ENCODE measurements at places on chromosomes 5 and 9.

DNA sequence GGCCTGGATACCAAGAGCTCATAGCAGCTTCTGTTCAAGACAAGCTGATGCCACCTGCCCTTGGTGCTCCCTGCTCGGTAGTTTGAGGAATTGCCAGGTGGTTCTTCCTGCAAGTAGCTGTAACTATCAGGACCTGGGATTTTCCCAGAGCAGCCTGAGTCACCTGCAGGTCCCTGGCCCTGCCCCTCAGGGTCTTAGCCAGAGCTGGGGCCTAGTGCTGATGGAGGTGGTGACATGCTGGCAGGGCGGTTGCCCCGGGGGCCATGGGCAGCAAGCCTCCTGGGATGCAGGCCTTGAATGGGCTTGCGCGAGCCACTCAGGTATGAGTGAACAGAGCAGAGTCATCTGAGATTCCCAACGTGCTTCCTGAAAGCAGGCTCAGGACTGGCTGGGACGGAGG, 262.3 kb downstream of the HSPA4 start:
- DNase-seq = no peak

GRCh38 chr9:123564652-123565051, 208.7 kb downstream of the CRB2 start:
- no peak for DNase-seq

DNA sequence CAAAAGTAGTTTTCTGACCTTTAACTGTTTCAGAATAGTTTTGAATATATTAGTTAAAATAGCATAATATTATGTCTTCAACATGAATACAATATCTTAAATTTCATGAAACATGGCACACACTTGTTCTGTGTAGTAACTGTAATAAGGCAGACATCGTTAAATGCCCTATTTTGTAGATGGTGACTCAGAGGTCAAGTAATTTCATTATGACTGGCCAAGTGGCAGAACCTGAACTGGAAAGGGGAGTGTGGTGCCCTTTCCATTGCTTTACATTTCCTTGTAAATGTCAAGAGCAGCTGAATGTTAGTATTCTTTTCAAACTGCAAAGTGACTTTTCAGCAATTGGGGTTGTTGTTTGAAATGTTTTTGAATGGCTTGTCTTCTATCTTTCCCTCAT, 201.2 kb upstream of the CDKN2B start:
- DNase-seq = no peak

- no peak for DNase-seq
Observed at GRCh38 chr5:21783074-21783679, 1070.0 kb downstream of the CDH12 start.

- DNase-seq = no peak
Observed at GRCh38 chr5:25095261-25095660, 450.5 kb upstream of the CDH10 start.

DNA sequence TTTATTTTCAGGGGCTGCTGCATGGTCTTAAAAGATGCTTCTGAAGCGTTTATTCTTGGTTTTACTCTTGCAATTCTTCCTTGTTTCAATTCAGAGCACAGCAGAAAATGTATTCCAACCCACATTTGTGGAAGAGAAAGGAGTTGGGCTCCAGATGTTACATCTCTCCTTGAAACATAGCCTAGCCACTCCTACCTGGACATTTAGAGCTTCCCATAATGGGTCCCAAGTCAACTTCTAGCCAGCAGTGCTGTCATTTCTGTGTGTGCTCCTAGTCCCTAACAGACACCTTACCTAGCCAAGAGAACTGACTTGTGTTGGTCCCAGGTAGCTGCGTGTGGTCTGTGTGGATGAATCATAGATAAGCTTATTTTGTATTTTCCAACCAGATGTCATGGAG, 61.2 kb upstream of the ANKRD55 start:
- DNase-seq = no peak

DNA sequence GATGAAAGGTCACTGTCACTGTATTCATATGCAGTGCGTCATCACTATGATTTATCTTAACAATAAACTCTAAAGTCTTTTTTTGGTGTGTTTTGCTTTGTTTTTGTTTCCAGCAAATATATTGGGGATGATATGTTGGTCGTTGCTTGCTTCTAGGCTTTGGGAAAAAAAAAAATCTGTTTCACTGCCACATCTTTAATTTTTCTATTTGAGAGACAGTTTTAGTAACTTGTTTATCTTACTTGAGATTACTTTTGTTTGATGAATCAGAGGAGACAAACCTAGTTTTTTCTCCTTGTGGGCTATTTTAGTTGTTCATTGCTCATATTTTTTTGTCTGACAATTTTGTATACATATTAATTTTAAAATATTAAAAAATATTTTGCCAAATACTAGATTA, 19.4 kb downstream of the CWC27 start:
- no peak for DNase-seq

Data from CD4-positive, alpha-beta T cell treated with Interleukin-17A for 4 hours (primary cell).